ENCODE measurements at places on chromosomes 1 and 21. TPM values are rescaled to one million over a fixed set of nuclear protein-coding genes. Genes with fewer than 3 reads are reported as not detected.

GRCh38 chr1:81758181-81758580 is 42.6 kb upstream of the ADGRL2 start:
- DNase-seq: no peak
- no peak overlapping the region for H3K4me3 ChIP-seq
- H3K27ac ChIP-seq: no peak overlapping the region
- no peaks in the 10 kb centered on the region for H3K4me1 ChIP-seq
- H3K27me3 ChIP-seq: no peaks in the 10 kb centered on the region
- H3K36me3 ChIP-seq: no peaks in the 10 kb centered on the region

- no peak overlapping the region for H3K27ac ChIP-seq
- H3K36me3 ChIP-seq: no peaks in the 10 kb centered on the region
- no peaks in the 10 kb centered on the region for H3K4me1 ChIP-seq
- no peak for DNase-seq
- H3K27me3 ChIP-seq: no peaks in the 10 kb centered on the region
These were observed 204.4 kb downstream of the LMX1A start for GRCh38 chr1:165152109-165152508.

GNG4 gene
- total RNA-seq: 3.9 TPM

GRCh38 chr1:211326528-211327345 is at the start of gene TRAF5:
TRAF5 (plus strand) TSS chr1:211326833; CDS start chr1:211353240, 26,407 bp downstream.
- H3K27ac ChIP-seq: peak within 1 kb of the TSS; percentile 87
- no peaks in the 10 kb centered on the region for H3K36me3 ChIP-seq
- peak; percentile 76 for DNase-seq

DNA sequence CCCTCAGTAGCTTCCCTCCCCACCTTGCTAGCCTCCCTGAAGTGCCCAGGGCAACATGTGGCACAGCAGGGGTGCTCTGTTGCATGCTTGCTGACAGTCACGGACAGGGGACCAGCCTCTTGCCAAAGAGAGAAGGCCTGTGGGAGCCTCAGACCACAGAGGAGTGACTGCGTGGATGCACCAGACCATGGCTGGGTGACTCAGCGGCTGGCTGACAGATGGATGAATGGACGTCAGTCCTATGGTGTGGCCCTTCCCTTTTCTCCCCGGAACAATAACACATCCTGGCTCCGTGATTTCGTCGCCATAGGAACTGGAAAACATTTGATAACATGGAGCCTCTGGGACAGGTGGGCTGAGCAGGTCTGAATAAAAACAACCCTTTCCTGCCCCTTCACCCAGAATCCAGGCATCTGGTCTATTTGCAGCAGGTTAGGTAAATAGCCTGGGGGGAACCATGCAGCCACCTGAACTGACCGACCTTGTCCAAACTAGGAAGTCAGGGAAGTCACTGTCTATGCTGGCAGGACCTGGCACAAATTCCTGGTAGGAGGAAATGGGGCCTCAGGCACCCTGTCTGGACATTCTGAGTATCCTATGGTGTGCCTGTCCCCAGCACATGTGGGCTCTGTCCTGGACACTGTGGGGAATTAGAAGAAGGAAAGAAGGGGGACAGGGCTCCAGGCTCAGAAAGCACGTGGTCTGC is 53.3 kb downstream of the NENF start:
- no peak overlapping the region for H3K4me3 ChIP-seq
- no peaks in the 10 kb centered on the region for H3K27me3 ChIP-seq
- no peak overlapping the region for H3K27ac ChIP-seq
- DNase-seq: peak; percentile 83
- H3K4me1 ChIP-seq: peaks cover 15% of the 10 kb centered on the region

DNA sequence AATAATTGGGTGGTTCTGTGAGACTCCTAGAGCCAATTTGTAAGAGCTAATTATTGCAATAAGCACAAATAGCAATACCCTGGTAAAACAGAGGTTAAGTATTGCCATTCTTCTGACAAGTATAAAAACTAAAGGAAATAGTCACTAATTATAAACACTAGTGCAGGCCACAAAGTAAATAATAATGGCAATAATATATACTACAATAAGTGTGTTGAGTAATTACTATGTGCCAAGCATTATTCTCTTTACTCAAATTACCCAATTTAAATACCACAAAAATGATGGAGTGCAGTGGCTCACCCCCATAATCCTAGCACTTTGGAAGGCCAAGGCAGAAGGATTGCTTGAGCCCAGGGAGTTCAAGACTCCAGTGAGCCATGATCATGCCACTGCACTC is 15.3 kb downstream of the ZMYM6 start:
- H3K4me3 ChIP-seq: no peak overlapping the region
- H3K36me3 ChIP-seq: peaks cover 15% of the 10 kb centered on the region
- H3K27me3 ChIP-seq: no peaks in the 10 kb centered on the region
- no peak for DNase-seq
- no peaks in the 10 kb centered on the region for H3K4me1 ChIP-seq
- H3K27ac ChIP-seq: no peak overlapping the region

ANKRD45 gene
- not detected for total RNA-seq

CADM3 gene
- total RNA-seq: 21.0 TPM

- no peak for DNase-seq
- no peak overlapping the region for H3K27ac ChIP-seq
- H3K27me3 ChIP-seq: no peaks in the 10 kb centered on the region
These were observed 10.2 kb upstream of the CACHD1 start for GRCh38 chr1:64459743-64460142.

SPRR2E gene
- total RNA-seq: not detected

- DNase-seq: no peak
- no peak overlapping the region for H3K27ac ChIP-seq
- H3K4me1 ChIP-seq: no peaks in the 10 kb centered on the region
- no peak overlapping the region for H3K4me3 ChIP-seq
- H3K27me3 ChIP-seq: no peaks in the 10 kb centered on the region
- H3K36me3 ChIP-seq: no peaks in the 10 kb centered on the region
These were observed 37.5 kb downstream of the ELAPOR1 start for GRCh38 chr1:109151146-109151990.

All from sigmoid colon (tissue), 7 donors.